Myocyte (in vitro differentiated cells): ENCODE measurements at places on chromosomes 1 and 21.

DNA sequence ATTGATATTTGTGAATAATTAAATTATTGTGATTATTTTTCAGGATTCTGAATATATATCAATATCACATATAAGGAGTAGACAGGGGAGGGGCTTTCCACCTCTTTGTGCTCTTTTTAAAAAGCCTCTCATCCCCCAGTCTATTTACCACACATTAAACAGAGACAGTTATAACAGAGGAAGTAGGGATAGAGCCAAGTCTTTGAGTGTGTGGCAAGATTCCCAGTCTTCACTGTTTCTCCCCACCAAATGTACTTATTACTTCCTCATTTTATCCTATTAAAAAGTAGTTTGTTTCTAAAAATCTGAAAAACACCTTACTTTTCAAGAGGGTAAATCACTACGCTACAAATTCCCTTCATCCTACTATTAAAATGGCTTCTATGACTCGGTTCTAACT, 46.7 kb downstream of the EPS15 start:
- no peak for DNase-seq

DNA sequence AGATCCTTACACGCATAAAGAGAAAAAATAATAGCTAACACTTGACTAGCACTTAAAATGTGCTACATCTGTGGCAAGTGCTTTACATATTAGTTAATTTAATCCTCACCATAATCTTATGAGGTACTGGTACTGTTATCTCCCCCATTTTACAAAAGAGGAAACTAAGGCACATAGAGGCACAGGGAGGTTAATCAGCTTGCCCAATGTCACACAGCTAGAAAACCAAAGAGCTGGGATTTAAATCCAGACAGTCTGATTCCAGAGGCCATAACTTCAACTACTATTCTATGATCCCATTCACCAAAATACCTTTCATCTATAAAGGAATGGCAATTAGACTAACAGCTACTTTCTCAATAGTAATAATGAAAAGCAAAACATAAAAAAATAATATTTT, 11.7 kb downstream of the SPOCD1 start:
- no peak for DNase-seq

DNA sequence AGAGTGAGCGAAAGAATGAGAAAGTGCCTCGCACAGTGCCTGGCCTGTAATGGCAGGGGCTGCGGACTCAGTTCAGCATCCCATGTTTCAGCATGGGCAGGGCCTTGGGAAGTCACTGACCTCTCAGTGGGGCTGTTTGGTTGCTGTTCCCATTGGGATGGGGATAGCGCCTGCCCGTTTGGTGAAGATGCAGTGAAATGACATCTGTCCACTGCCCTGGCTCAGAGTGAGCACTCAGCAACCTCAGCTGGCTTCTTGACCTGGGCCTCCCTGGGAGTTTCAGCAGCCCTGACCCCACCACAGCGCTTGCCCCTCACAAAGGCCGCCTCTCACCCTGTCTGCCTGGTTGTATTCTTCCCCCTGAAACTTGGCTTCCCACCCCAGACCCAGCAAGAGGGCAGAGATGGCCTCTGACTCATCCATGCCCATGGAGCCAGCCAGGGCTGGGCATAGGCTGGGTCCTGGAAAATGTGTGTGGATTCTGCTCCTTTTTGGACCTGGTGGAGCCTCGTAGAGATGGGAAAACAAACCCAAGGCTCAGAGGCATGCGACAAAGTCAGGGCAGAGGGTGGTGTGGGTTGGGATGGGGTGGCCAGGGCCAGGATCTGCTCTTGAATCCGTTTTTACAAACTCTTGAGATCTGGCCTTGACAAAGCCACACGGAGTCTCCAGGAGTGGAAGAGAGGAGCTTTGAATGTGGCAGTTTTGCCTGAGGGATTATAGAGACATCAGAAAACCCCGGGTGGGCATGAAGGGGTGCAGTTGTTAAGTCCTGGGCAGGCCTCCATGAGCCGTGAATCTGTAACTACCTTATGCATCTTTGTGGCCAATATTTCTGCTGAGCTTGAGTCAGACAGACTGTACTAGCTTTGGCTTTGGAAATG, 1.2 kb downstream of the XKR8 start:
- DNase-seq = peak; percentile 42

DNA sequence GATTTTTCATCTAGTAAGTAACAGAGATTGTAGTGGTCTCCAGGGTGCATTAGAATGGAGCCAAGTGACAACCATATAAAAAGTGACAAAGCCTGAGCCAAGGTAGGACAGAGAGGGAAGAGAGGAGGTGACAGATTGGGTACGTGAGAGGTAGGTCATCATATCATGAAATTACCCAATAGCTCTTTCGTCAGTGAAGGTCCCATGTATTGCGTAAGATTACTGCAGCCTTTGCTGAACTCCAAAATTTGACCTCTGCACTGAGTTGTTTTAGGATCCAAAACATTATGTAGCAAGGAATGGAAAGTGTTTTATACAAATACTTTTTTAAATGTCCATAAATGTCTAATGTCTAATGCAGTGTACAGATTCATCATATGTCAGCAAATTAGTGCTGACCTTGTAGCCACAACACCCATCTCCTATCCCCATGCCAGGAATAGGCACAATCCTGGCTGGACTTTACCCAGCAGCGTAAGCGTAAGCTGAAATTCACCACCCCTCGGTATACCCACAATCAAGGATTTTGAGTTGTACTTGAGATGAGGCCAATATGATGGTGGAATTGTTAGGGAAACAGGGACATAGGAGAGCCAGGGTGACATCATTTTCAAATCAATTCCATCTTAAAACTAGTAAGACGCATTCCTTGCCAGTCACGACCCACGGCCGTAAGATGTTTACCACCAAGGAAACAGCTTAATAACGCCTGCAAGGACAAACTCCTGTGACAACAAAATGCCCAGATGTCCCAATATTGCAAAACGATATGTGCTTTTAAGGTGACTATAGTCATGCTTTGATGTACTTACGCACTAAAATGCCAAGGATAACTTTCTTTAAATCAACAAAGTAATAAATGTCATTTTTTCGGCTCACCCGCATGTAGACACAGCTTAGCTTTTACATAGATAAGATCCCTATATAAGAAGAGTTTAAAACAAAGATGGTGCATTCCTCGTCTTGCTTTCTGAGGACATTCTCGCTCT, 38.1 kb upstream of the GREM2 start:
- DNase-seq = no peak

GRCh38 chr1:82466416-82466815, 665.7 kb downstream of the ADGRL2 start:
- DNase-seq = no peak

- no peak for DNase-seq
These were observed 29.0 kb downstream of the TRIM11 start for GRCh38 chr1:228377664-228378089.

DNA sequence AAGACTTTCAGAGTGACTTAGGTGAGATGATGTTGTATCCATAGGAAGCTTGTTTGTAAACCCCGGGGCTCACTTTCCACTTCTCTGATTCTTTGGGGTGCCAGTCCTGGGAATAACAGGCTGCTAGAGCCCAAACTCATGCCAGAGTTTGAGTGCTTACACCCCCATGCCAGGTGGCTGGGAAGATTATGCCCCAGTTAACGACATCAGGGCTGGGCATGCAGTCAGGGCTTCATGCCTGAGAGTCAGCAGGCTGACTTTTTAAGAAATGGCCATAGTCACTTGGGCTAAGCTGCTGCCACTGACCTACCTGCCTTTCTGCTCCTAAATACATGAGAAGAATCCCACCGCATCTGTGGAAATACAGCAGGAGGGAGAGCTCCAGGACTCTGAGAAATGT, 425.6 kb upstream of the VAMP3 start:
- DNase-seq = no peak

DNA sequence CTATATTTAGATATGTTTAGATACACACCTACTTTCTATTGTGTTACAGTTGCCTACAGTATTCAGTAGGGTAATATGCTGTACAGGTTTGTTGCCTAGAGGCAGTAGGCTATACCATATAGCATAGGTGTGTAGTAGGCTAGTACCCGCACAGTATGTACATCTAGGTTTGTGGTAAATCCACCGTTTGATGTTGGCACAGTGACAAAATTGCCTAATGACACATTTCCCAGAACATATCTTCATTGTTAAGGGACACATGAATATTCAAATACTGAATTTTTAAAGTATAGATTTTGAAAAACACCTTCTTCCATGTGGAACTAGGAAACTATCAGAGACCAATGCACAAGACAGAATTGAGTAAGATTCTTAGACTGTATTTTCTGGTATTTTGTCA, 22.6 kb upstream of the PDC start:
- DNase-seq = no peak

- no peak for DNase-seq
These were observed 555.5 kb upstream of the NR5A2 start for GRCh38 chr1:199472018-199472417.

DNA sequence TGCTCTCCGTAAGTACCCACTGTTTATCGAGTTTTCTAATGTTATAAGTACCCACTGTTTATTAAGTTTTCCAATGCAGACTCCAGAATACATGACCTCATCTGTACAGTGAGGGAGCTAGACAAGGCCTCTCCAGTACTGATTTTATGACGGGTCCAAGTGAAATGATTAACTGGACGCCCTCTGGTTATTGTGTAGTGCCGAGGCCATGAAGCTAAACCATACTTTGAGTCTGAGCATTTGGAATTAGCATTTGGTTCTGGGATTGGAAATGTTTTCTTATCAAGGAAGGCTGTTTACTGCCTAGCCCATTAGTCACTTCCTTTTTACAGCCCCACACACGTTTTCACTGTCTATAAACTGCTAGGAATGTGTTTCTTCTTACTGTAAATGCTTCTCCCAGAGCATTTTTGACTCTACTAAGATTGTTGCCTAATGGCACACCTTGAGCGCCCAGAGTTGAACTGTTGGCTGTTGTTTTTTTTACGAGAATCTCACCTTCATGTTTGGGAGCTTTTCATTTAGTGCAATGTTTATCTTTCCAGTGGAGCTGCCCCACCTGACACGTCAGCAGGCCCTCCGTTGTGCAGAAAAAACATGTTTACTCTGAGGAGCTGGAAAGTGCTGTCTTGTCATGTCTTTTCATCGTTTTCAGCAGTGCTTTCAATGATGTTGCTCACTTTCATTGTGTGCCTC, 26.9 kb downstream of the SPATA46 start:
- DNase-seq = no peak
